Neural progenitor cell (in vitro differentiated cells): ENCODE measurements at places on chromosomes 16 and 17.
A peak's percentile ranks its signal among the peaks of the same experiment; 100 is the strongest.

- DNase-seq: no peak
Observed at GRCh38 chr17:44977814-44978550, 9.9 kb upstream of the C1QL1 start.

DNA sequence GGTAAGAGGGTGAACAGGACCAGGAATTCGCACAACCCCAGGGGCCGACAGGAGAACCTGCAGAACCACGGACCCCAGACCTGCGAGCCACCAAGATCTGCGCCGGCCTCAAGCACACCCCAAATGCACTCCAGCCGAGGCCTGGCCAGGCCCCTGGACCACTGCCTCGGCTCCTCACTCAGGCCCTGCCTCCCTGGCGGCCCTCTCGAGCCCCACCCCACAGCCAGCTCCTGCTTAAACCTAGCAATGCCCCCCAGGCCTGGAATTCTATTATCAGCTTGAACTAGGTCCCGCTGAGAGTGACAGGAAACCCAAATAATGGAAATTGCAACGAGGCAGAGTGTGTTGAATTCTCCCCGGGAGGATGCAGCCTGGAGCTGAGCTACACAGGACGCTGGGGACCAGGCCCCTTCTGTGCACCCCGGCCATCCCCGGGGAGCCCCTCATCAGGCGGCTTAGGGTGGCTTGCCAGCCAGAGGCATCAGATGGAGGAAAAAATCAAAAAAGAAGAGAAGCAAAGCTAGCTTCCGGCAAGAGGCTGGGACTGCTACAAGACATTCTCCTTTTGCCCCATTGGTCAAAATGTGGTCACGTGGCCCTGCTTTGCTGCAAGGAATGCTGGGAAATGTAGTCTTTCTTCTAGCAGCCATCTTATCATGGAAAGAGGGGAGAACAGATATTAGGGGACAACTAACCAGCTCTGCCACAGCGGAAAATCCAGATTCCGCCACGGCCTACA lies 2.4 kb upstream of the ENPP7 start:
- DNase-seq: peak; percentile 91

- DNase-seq: peak; percentile 91
Observed at GRCh38 chr17:38704606-38705522, at the start of gene MLLT6. TSS of gene MLLT6 (plus strand) at chr17:38705273. CDS start at chr17:38705633, 360 bp downstream.

GRCh38 chr17:27566671-27567562 lies 64.1 kb upstream of the LGALS9 start:
- DNase-seq: no peak

- DNase-seq: peak; percentile 74
Observed at GRCh38 chr17:74780443-74781238, 4.5 kb upstream of the NAT9 start.

GRCh38 chr17:14699574-14700185 lies 398.8 kb downstream of the HS3ST3B1 start:
- peak; percentile 69 for DNase-seq

GRCh38 chr17:57832314-57833178 lies 17.3 kb downstream of the MRPS23 start:
- peak; percentile 54 for DNase-seq

DNA sequence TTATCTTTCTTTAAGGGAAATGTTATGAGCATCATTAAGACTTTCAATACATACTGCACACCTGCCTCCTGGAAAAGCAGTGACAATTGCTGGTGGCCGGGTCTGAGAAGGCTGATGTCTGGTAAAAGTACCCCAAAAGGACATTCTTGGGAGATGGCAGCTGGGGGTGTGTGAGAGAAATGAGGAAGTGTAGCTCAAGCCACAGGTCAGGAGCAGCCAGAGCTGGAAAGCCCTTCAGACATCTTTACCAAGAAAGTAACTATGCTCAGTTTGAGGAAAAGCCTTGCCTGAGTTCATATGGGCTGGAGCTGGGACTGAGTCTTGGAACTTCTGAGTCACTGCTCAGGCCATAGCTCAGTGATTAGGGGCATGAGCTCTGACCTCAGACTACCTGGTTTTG lies 94.7 kb upstream of the N4BP1 start:
- DNase-seq: no peak

DNA sequence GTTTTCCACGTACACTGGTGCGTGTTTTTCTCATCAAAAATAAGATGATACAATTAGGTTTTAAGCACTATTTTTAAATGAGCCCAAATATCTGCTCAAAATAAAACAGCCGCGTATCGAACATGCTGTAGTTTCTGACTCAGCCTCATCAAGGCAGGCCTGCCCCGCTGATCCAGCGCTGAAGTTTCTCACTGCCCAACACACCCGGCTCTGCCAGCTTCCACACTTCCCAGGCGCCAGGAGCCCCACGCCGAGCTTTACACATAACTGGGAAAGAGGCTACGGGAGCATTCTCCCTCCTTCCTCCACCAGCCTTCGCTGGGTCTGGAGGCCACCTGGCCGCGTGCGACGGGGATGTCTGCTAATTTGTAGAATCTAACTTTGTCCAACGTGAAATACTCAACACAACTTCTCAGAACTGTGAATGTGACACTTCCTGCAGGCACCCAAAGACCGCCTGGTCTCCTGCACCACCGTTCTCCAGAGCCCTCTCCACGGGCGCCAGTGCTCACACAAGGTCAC lies 42.1 kb downstream of the MAP1LC3B start:
- DNase-seq: no peak

DNA sequence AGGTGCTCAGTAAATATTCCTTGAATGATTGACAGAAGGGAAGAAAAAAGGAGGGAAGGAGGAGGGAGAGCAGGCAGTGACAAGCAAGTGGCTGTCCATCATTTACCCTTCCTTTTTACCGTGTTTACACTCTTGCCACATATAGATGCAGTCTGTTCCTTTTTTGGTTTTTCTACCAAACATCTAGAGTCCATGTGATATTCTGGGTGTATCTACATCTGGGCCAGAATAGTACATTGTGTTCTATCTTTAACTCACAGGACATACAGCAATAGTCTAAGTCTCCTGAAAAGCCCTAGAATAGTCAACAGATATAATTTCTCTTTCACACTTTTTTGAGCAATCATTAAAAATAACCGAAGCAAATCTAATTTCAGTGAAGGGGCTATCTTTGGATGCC lies 33.5 kb downstream of the KCNJ2 start:
- DNase-seq: no peak

DNA sequence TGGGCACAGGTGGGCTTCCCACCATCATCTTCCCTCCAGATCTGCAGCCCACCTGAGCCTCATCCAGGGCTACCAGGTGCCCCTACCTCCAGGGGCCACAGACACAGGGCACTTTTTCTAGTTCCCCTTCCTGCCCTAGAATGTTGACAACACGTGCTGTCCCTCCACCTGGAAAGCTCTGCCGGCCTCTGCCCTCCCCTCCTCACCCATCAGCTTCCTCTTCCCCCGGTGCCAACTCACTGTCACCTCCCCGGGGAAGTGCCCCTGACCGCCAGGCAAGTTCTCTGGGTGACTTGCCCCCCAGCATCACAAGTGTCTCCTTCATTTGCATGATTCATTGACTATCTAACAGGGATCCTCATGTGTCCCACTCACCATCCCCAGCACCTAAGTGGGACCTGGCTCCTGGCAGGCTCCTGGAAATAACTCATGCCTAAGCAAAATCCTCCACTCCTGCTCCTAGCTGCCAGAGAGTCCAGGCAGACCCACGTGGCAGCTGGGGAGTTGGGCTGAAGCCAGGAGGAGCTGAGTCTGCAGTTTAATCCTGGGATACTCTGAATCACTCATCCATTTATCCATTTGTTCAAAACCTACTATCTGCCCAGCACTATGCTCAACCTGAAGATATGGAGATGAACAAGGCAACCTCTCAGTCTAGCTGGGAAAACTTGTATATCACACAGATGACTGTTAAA lies 304.4 kb downstream of the FOXL1 start:
- DNase-seq: no peak

DNA sequence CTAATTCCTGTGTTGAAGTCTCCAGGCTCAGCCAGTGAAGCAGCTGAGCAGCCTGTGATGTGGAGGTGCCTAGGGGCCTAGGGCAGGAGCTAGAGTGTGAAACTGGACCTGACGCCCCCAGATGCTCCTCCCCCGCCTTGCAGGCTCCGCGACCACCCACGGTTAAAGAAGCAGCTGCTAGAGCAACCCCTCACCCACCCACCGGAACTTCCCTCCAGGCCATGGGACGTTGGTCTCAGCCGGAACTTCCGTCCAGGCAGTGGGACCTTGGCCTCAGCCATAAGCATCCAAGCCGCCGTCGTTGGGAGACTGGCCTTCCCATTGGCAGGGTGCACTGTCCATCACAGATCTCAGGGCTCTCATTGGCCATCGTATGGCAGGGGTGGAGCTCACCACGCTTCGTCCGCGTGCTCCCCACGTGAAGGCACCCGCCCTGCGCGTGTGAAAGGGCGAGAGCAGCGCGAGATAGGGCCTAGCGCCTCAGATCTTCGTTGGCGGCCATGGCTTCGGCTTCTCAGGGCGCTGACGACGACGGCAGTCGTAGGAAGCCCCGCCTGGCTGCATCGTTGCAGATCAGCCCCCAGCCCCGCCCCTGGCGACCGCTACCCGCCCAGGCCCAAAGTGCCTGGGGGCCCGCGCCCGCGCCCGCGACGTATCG lies at the start of gene ADAD2:
ADAD2 (plus strand) TSS at position 427 of the 658 bp plus-strand sequence; CDS start at position 501, 74 bp downstream.
- no peak for DNase-seq

DNA sequence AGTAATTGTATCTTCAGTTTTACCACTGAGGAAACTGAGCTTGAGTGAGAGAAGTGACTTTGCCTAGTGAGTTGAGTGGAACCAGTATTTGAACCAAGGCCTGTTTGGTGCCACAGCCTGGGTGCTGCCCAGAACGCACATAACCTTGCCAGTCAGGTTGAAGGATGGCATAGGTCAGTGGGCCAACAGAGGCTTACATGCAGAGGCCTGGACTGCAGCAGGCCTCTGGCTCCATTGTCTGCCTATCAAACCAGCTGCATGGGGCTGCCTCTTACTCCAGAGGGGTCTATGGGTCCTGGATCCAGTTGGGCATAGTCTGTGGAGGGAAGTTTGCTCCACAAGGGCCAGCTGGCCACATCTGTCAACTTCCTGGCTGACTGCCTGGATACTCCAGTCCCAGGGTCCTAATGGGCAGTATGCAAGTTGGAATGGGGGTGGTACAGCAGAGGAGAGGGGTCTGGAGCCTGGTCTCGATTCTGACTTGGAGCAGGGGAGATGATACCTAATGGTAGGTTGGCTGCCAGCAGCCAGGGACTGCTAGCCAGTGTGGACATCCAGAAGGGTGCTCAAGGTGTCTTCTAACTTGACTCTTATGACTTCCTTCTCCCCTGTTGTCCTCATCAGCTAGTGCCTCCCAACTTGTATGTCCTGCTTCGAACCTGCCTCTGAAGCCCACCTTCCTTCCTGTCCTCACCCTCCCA lies 11.1 kb upstream of the RNF112 start:
- no peak for DNase-seq

DNA sequence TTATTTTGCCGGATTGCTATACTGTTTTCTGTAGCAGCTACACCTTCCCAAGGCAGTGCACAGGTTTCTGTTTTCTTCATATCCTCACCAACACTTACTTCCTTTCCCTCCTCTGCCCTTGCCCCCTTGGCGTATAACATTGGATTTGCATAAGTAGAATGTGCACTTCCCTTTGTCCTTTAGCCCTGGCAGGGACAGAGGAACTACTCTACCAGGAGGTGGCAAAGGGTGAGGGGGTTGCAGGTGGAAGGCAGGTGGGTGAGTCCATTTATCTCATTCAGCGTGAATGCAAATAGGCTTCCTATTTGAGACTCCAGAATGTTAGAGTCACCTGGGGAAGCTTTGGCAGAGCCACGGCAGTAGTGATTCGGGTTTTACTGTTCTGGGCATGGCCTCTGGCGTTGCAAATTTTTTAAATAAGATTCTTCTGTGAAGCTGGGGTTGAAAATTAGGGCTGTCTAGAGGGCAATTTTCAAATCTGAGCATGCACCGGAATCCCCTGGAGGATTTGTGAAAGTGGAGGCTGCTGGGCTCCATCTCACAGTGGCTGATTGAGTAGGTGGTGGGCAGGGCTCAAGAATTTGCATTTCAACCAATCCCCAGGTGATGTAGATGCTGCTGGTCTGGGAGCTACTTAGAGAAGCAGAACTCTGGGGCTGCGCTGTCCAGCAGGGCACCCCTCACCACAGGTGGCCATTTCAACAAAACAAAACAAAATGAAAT lies 84.7 kb downstream of the PLCG2 start:
- peak; percentile 33 for DNase-seq

DNA sequence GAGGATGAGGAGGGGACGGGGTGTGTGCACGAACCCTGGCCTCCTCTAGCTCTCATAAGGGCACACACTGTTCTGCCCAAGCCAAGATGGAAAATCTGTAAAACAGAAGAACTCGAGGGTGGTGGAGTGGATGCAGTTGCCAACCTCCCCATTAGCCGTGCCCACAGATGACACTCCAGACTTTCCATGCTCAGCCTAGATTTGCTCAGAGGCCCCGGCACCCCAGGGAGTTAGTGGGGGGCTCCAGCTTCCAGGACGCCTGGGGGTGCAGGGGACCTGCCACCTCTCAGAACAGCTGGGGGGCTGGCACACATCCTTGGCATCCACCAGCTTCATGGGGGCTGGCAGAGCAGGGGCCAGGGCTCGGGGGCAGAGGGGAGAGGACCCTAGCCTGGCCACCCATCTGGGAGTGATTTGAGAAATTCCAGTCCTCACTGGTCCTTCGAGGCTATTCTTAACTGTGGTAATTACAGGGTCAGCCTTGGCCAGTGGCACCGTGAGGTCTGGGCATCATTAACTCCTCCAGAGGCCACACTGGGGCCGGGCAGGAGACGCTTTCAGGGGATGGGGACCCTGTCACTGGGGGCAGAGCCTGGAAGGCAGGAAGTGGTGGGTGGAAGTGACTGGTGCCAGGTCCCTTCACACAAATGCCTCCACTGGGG lies 14.3 kb downstream of the VASN start:
- DNase-seq: no peak
